ENCODE measurements at places on chromosomes 3 and 15.

- no peak for DNase-seq
Observed at GRCh38 chr3:33732394-33732793, 14.3 kb upstream of the CLASP2 start.

DNA sequence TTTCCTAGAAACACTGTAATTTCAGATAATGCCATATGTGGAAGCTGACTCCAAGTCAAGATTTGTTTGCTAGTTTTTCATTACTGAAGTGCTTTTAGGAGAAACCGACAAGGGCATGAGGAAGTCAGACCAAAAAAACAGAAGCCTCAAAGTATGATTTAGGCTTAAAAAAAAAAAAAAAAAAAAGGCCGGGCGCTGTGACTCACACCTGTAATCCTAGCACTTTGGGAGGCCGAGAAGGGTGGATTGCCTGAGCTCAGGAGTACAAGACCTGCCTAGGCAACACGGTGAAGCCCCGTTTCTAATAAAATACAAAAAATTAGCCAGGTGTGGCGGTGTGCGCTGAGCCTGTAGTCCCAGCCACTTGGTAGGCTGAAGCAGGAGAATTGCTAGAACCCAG lies 11.6 kb downstream of the RPL15 start:
- no peak for DNase-seq

- DNase-seq, result peak; percentile 20
Observed at GRCh38 chr3:42157540-42158538, 66.7 kb downstream of the TRAK1 start.

DNA sequence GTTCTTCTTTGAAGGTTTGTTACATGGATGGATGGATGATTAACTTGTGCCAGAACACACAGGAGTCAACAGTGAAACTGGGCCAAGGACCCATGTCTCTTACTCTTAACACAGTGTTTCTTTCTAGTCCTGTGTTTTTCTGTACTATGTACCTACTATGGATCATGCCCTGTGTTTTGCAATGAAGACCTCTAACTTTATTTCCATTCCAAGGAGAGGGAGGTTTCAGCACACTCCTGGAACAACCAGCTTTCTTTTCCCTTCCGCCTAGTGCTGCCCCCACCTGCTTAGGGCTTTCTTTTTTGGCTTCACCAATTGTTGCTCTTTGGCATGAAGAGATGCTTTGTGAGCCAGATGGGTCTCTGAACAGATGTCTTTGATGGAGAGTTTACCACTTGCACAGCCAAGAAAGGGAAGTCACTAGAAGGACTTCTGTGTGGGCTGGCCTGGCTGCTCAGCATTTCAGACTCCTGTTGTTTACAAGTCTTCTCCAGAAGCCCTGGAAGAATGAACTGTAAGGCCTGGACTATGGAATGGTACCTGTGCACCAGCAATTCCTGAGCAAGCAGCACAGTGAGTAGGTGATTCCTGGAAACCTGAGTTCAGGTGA lies 44.5 kb downstream of the SNAPC5 start:
- DNase-seq, result no peak

- DNase-seq, result no peak
Observed at GRCh38 chr15:80183886-80184285, 31.1 kb downstream of the FAH start.

DNA sequence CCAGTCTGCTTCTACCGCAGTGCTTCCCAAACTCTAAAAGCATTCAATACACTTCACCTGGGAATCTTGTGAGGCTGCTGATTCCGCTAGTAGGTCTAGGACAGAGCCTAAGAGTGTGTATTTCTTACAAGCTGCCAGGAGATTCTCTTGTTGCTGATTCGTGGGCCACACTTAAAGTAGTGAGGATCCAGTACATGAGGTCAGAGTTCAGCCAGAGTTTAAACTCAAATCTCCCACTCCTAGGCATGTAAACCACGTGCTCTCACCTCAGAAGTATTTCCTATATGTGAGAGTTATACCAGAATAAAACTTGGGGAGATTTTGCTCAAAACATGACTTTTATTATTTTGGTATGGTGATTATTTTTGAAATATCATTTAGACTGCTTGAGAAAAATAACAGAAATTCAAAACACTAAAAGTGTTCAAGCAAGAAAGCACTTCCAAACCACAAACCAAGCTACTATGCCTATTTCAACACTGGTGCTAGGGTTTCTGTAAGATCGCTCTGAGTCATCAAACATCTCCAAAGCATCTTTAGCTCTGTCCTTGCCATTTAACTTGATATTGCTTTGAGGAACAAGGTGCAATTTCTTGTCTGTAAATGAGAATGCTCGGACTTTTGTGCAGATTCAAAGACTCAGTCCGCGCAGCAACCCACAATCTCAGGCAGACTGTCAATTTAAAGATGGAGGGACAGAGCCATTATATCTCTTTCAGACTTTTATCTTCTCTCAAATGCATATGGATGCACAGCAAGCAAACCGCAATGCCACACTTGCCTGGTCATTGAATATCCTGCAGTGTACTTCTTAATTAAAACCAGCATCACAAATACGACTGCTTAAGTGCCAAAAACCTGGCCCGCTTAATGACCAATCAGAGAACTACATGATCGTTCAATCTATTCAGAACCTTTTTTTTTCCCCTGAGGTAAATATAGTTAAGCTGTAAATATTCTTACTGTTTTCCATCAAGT lies 59.8 kb downstream of the AGTR1 start:
- peak; percentile 77 for DNase-seq

DNA sequence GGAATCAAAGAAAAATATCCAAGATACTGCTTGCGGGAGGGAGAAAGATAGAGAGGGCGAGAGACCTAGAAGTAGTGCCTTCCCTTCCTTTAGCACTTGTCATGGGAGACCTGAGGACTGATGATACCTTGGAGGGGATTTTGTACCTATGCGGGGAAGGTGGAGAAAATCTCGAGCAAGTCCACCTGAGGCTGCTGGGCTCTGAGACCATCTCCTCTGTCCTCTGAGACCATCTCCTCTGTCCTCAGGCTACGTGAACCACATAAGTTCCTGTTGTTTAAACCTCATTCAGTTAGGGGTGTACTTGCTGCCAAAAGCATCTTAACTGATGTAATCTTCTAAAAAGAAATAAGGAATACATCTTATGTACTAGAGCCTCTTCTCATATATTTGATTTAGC lies 164.9 kb downstream of the NR2F2 start:
- DNase-seq, result no peak

DNA sequence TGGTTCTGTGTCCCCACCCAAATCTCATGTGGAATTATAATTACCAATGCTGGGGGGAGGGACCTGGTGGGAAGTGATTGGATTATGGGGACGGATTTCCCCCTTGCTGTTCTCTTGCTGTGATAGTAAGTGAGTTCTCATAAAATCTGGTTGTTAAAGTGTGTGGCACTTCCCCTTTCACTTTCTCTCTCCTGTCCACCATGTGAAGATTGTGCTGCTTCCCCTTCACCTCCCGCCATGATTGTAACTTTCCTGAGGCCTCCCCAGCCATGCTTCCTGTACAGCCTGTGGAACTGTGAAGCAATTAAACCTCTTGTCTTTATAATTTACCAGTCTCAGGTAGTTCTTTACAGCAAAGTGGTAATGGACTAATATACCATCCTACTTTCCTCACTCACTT lies 289.6 kb downstream of the EFHB start:
- DNase-seq, result no peak

DNA sequence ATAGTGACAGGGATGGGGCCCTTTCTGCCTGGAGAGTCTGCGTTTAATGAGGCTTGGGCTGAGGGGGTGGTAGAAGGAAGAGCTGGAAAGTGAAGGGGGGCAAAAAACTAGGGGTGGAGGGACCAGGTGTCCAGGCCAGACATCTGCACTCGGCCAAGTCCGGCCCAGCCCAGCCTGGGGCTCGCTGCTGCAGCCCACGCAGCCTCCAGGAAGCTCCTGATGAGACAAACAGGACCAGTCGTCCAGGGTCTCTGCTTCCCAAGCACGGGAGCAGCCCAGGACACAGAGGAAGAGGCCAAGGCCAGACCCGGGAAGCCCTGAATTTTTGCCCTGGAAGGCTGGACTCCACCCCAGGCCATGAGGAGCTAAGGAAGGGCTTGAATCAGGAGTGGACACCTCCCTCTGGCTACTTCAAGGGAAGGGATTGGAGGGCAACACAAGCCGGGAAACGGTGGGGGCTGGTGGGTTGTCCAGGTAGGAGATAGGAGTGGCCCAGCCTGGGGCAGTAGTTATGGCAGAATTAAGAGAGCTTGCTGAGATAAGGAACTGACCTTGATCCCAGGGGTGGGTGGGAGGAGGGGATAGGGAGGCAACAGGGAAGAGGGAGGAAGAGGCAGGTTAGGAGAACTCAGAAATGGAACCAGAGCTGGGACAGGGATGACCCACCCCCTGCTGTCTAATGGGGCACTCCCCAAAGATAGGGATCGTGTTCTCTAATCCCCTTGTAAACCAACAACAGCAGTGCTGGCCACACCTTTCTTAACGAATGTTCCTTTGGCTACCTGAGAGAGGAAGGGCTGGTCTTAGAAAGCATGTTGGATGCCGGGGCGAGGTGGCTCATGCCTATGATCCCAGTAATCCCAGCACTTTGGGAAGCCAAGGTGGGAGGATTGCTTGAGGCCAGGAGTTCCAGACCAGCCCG lies 89.5 kb downstream of the ANP32A start:
- DNase-seq, result no peak

GRCh38 chr15:69375151-69375790 lies 38.9 kb upstream of the KIF23 start:
- no peak for DNase-seq

DNA sequence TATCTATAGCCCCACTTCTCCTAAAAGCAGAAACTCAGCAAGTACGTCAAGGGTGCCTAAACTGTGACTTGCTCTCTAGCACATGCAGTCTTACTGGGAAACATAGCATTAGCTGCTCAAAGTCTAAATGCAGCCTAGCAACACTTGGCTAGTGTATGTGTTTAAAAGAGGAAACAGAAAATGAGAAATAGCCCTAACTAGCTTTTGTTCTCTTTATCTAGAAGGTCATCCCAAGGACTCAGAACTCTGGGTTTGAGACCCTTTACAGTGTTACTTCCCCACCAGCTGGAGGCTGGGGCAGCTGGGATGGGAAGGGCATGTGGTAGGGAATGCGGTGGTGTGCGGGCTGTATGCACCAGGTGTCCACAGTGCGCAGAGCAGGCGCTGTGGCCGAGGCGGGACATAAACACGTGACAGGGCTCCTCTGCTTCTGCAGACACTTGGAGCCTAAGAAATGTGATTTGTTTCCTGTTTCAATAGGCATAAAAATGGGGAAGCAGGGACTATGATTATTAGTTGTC lies 13.3 kb downstream of the ETV5 start:
- DNase-seq, result no peak

GRCh38 chr3:52931889-52932288 lies 34.5 kb upstream of the STIMATE start:
- DNase-seq, result no peak

- no peak for DNase-seq
Observed at GRCh38 chr15:64163659-64164362, 989 bp upstream of the PPIB start.

GRCh38 chr3:153783741-153784480 lies 337.3 kb upstream of the ARHGEF26 start:
- DNase-seq, result no peak

DNA sequence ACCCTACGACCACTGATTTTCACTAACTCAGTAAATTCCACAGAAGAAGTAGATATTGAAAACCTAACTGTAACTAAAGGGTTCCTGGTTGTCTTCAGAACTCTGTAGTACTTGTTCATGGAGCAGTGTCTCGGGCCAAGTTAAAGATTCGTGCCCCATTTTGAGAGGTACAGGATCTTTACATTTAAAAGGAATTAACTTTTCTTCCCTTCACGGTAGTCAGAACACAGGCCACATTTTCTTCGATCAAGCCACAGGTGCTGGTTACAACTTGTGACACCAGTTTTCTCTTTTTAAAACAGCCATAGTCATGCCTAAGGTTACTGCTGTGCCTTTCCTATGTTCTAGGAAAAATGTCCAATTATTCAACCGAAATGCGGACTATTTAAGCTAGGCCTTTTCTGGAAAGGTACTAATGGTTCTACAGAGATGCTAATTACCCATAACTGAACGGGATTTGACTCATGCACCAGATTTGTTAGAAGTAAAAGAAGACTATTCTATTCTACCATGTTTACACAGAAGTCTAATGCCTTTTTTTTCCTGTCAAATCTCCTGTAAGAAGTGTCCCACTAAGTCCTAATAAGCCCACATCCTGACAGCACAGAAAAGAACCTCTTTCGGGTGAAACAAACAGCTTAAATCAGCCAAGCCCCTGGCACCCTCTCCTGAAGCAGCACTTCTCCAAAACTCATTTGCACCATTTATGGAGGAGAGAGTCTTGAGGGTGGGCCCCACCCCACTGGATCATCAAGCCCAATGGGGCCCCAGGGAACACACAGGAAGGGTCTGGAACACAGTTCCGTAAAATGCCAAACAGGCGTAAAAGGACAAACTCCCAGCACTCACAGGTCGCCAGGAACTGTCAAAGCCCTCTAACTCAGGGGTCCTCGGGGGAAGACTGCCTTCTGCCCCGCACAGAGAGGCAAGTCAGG lies 1.9 kb downstream of the LRIG1 start:
- no peak for DNase-seq

GRCh38 chr3:170768334-170768801 lies 101.6 kb downstream of the RPL22L1 start:
- DNase-seq, result peak; percentile 49

DNA sequence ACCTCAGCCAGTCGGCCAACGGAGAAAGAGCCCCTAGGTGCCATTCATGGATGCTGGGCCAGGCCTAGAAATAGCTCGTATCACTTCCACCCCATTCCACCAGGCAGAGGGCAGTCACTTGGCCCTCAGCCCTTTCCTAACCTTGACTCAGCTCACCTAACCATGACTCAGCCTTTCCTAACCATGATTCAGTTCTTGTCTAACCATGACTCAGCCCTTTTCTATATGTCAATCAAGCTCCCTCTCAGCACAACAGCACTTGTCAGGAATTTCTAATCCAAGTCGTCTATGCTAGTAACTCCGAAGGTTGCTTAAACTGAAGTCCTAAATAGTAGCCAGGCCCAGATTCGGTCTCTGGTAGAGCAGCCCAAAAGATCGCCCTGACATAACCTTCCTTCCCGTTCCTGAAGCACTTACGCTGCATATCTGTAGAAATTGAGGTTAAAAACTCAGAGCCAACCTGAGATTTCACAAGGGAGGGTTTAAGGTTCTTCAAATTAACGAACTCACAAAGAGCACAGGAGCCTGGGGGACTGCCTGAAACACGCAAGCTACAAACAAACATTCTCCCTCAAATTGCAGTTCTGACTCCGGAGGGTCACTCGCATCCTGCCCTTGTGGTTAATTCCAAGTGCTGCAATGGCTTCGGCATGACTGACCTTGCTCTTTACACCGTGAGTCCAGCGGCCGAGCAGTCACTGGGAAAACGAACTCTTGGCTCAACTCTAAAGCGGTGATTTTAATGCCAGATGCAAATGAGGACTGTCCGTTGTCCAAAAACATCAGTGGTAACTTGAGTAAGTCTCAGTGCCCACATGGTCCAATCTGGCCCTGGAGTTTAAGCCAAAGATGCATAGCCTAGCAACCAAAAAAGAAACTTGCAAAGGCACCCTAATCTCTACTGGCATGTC lies 99.9 kb downstream of the ADAMTS17 start:
- peak; percentile 27 for DNase-seq

- DNase-seq, result peak; percentile 1
Observed at GRCh38 chr3:66083784-66084213, 45.1 kb upstream of the MAGI1 start.

GRCh38 chr15:71451130-71451529 lies 335.9 kb downstream of the THSD4 start:
- no peak for DNase-seq
